AML-193 (cell line): ENCODE measurements at places on chromosomes 2 and 18.

GRCh38 chr18:46378864-46379207 lies 274.7 kb downstream of the HAUS1 start:
- DNase-seq: no peak

GRCh38 chr2:16660114-16660513 lies 5.5 kb downstream of the CYRIA start:
- DNase-seq: no peak

GRCh38 chr2:100691846-100692245 lies 128.1 kb upstream of the NPAS2 start:
- no peak for DNase-seq

DNA sequence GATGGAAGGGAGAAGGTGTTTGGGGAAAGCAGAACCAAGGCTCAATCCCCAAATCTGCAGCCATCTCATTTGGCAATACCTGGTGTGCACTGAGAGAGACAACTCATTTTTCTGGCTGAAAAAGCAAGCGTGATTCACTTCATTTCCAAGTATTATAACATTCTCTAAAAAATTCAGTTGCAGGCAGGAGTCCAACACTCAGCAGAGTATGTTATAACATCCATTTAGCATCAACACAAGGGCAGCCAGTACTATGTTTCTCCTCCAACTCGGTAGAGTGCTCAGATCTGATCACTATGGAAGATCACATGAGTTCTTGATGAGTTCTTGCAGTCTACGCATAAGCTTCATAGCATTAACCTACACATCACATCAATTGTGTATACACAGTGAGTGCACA lies 99.4 kb upstream of the PID1 start:
- DNase-seq: no peak
